ENCODE measurements at places on chromosomes 4 and X. TPM values are rescaled to one million over a fixed set of nuclear protein-coding genes. Genes with fewer than 3 reads are reported as not detected.

The SLC10A6 gene
- total RNA-seq, result 0.16 TPM

The CXCL13 gene
- not detected for total RNA-seq

The TEX11 gene
- not detected for total RNA-seq

The SPATA18 gene
- total RNA-seq, result 5.9 TPM

The KCND1 gene
- total RNA-seq, result 2.4 TPM

The FAM193A gene
- 13.6 TPM for total RNA-seq

The DUSP21 gene
- not detected for total RNA-seq

The ADAMTS3 gene
- 2.1 TPM for total RNA-seq

The CTAG2 gene
- total RNA-seq, result not detected

The FGF5 gene
- 3.4 TPM for total RNA-seq

The RPS6KA6 gene
- 2.6 TPM for total RNA-seq

The F8A2 gene
- total RNA-seq, result not detected

The OPHN1 gene
- total RNA-seq, result 3.1 TPM

The CLDN22 gene
- not detected for total RNA-seq

The SOX3 gene
- total RNA-seq, result not detected

The F8 gene
- total RNA-seq, result 12.6 TPM

All from epithelial cell of alveolus of lung (primary cell).